ENCODE measurements at places on chromosomes 11 and 22.

DNA sequence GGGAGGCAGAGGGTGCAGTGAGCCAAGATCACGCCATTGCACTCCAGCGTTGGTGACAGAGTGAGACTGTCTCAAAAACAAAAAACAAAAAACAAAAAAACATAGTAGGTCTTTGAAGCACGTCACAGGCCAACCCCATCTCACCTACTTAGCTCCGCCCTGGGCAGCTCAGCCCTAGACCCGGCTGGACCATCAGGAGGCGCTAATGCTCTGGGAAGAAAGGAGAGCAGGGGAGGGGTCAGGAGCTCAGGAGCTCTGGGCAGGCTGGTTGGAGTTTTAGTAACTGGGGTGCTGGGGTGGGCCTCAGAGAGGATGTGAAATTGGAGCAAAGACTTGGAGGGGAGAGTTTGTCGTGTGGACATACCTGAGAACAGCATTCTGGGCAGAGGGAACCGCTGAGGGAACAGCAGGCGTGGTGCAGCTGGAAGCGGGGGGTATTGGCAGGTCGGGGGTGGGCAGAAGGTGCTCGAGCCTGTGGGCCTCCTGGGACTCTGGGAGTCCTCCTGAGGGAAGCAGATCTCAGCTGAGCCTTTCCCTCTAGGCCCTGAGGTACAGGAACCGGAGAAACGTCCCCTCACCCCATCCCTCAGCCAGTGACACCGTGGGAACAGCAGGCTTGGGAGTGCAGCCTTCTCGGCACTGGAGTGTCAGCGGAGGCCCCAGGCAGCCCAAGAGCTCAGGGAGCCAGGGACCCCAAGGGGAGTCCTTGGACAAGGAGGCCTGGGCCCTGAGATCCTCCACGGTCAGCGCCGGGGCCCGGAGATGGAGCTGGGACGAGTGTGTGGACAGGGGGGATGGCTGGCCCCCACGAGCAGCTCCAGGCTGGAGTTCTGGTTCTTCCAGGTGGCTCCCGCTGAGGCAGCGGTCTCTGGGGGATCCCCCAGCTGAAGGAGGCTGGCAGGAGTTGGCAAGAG, 2.2 kb upstream of the RPS6KA4 start:
- DNase-seq = no peak

GRCh38 chr22:33871935-33872334, 48.3 kb downstream of the LARGE1 start:
- DNase-seq = no peak

GRCh38 chr11:96232132-96232531, 110.9 kb downstream of the MAML2 start:
- DNase-seq = no peak

DNA sequence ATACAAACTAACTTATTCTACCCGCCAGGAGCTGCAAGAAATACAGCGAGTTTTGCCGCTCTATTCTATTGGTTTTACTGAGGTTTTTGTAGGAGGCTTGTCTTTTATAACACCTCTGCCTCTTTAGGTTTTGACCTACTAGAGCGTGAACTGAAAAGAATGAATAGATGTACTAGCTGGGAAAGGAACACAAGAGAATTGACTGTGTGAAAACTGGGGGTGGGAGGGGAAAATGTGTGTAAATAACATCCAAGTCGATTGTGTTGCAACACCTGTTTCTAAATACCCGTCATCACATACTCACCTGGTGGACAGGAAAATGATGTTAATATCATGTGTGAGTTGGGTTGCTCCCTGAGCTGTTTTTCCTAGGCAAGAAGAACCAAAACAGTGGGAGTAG, 12.9 kb upstream of the JHY start:
- DNase-seq = no peak

DNA sequence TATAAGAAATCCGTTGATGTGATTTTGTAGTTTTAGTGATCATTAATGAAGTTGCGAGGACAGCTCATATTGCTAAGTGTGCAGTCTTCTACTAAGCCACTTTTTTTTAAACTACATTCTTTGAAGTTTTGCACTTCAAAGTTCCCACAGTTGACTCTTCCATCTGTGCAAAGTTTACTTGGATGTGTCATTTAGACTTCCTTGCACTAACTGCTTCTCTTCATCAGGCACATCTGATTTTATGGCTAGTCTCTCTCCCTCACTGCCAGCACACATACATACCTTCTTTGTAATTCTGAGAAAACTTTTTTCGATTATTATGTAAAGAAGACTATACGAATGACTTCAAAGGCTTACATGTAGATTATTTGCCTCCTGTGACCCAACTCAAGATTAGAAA, 250.0 kb downstream of the DYNC2H1 start:
- DNase-seq = no peak

- DNase-seq = no peak
Observed at GRCh38 chr11:86980086-86980796, 25.0 kb upstream of the FZD4 start.

GRCh38 chr11:77089004-77089545, 13.6 kb upstream of the OMP start:
- DNase-seq = no peak

GRCh38 chr11:96035031-96035739, 111.3 kb upstream of the MTMR2 start:
- DNase-seq = no peak

DNA sequence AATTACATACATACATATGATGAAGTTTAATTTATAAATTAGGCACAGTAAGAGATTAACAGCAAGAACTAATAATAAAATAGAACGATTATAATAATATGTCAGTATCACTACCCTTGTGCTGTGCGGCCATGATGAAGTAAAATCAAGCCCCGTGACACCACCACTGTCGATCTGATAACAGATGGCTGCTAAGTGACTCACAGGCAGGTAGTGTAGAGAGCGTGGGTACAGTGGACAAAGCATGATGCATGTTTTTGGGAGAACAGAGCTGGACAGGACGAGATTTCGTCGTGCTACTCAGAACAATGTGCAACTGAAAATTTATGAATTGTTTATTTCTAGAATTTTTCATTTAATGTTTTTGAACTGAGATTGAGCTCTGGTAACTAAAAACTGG, 108.4 kb upstream of the TIMP3 start:
- no peak for DNase-seq

DNA sequence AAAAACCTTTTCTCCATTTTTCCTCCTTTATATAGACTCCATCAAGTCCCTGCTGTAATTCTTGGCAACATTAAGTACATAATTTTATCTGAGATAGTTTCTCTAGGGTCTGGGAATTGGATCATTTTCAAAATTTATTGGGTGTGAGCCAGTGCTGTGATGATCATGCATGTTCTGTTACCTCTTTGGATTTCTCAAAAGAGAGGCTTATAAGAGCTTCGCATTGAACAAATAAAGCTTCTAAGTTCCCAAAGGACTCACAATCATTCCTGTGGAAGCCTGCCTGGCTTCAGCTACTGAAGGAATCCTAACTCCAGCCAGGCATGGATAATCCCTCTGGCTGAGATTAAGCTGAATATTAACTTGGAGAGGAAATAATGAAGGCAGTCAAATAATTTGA, 208.5 kb downstream of the RAB38 start:
- no peak for DNase-seq

GRCh38 chr22:23828800-23829680, 9.8 kb downstream of the DERL3 start:
- DNase-seq = no peak

DNA sequence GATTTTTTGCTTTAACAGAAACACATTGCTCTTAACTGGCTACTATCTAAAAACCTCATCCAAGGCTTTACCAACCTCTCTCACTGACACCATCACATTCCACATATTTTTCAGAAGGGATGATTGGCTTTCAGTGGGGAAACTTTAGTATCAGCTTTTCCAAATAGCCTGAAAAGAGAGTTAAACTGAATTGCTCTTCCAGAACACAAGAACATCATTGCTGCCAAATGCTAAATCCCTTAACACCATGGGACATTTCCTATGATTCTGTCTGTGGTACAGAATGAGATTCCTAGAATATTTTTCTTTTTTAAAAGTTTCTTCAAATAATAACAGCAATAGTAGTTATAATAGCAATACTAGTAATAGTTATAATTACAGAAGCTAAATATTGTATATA, 45.4 kb downstream of the SOX6 start:
- no peak for DNase-seq

DNA sequence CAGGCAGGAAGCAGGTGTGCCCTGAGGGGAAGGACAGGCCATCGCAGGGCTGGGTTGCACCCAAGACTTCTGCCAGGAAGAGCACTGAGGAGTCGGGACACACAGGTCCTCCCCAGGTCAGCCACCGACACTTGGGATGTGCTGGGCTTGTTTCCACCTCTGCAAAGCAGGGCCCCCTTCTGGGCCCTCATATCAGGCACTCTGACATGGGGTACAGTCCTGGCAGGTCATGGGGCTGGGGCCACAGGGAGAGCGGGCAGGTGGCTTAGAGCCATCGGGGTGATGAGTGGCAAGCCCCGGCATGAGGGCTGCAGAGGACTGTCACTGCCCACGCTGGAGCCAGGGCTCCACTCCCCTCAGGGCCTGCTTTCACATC, 7.9 kb upstream of the ADORA2A start:
- no peak for DNase-seq

DNA sequence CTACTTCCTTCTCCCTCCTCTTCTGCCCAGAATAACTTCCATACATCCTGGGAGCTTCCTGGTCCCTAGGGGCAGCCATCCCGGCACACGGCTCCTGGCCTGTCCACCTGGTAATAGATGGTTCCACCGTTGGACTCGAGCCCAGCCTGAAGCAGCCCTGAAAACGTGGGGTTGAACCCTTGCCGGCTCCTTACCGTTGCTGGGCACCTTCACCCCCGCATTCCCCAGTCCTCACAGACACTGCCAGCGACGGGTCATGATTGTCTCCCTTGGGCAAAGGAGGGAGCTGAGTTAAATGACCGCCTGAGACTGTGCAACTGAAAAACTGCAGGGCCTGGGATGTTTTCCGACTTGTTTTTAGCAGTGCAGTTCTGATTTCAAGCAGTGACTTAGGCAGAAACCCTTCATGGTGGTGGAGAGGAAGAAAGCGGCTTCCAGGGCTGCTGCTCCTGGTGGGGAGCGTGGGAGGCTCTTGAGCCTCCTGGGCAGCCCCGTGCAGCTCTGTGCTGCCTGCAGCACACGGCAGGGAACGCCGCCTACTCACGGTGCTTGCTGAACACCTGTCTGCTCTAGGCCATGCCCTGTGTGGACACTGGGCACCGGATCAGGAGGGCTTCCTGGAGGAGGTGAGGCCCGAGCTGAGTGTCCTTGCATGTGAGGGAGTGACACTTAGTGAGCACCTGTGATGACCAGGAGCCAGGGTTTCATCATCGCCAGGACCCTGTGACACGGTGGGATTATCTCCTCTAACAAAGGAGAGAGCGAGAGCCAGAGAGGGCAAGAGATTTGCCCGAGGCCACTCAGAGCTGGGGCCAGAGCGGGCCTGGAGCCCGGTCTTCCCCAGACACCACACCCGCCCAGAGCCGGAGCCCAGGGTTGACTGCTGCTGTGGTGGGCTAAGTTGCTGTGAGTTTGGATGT, 77.4 kb downstream of the FBLN1 start:
- no peak for DNase-seq

GRCh38 chr22:35454416-35455054, 54.6 kb downstream of the MCM5 start:
- DNase-seq = no peak

- no peak for DNase-seq
Observed at GRCh38 chr11:45440111-45440510, 154.0 kb upstream of the SYT13 start.

- no peak for DNase-seq
Observed at GRCh38 chr11:17333799-17334586, 17.6 kb upstream of the NCR3LG1 start.

- DNase-seq = no peak
Observed at GRCh38 chr22:48920776-48921241, 906.9 kb downstream of the BRD1 start.

DNA sequence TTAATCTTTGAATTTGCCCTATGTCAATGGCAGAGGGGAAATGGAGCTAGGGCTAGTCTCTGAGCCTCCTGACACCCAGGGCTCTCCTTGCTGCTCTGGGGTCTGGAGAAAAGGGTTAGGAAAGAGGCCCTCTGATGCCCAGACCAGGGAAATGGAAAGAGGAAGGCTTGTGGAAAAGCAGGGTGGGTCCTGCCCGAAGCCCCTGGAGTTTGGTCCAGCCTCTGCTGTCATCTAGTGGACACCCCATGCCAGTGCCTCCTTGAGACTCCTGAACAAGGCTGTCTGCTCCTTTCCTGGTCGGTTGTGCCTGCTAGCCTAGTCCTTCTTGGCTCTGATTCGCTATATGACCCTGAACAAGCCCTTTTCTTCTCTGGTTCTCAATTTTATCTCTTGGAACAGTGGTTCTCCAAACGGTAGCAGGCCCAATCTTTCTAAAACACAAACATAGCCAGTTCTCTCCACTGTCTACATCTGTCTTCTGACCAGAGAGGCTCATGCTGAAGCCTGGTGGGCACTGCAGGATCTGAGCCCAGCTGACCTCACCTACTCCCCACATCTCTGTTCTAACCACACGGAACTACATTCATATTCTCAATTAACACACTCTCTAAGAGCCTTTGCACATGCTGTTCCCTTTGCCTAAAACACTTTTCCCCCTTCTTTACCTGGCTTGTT, 8.8 kb upstream of the PLA2G3 start:
- DNase-seq = no peak

GRCh38 chr22:32706149-32706548, 95.4 kb upstream of the TIMP3 start:
- DNase-seq = no peak

DNA sequence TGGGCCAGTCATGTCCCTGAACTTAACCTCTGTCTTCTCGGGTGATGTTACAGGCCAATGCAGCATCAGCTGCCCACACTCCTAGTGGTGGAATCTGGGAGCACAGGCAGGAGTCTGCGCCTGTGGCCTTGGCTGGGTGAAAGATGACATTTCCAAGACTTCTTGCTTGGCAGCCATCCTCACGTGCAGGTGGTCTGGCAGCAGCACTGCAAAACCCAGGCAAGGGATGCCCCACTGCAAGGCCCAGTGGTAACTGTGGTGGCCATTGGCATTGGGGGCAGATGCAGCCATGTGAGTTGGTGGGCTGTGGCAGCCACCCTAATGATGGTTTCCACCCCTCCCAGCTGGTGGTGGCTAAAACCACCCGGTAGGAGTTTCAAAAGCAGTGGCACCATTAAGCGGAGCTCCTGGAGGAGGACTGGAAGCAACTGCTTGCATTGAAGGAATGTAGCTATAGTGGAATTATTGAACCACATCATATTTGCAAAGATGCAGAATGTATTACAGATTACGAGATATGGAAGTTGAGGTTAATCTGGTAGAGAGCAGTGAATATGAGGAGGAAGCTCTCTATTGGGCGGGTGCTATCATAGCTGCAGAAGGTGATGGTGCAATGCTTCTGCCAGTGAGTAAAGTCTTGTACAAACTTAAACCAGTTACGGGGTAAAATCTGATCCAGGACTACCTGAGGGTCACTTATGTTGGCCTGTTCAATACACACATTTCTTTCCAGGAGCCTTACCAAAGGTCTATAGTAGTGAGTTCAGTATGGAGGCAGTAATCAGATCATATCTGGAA, 120.7 kb upstream of the TOP3B start:
- no peak for DNase-seq

DNA sequence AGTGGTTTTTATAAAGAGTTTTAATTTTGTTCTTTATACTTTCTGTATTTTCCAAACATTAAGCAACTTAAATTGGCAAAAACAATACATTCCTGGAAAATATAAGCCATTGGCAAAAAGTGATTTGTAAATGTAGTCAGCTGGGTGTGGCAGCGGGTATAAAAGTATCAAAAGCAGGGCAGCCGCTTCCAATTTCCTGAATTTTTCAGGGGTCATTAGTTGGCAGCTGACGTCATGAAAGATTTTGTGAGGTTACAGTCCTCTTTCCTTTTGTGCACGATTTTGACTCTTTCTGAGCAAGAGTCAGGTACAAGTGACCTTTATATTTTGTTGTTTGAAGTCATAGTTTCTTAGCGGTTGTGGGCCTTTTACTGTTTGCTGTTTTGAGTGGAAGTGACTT, at the start of gene OOSP3:
OOSP3 (plus strand) TSS at position 208 of the 400 bp plus-strand sequence; CDS start at position 235, 27 bp downstream.
- no peak for DNase-seq

Measured in cortex of kidney (tissue), 1 donor.